ENCODE measurements at places on chromosomes 2 and 18.

DNA sequence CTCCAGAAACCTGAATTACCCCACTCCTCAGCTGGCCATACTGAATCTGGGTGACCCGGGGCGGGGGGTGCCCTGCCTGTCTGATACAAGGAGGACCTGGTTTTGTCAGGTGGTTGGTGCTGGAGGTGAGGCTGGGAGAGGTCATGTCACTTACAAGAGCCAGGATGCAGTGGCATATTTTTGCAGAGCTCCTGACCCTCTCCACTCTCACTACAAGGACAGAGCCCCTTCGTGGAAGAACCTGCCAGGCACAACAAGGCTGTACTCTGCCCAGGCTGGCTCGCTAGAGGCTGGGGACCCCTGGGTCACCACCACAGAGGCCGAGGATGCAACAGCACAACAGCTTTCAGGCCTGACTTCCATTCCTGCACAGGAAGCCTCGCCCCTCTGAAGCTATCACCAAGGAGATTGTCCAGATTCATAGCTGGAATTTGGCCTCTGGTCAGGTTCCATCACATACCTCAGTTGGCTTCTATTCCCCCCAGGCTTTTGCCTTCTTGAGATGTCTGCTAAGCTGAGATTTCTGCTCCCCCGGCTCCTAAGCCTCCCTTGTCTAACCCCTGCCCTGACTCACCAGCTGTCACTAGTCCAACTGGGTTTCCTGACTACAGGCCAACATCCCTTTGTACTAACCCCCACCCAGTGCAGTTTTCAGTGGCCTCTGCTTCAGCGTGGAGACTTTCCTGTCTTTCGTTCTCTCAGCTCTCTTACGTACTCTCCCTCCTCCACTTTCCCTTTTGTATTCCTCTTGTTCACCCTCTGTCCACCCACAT, 132.5 kb upstream of the EPAS1 start:
- DNase-seq = no peak

GRCh38 chr2:75023666-75024455, 65.4 kb downstream of the POLE4 start:
- DNase-seq = no peak

DNA sequence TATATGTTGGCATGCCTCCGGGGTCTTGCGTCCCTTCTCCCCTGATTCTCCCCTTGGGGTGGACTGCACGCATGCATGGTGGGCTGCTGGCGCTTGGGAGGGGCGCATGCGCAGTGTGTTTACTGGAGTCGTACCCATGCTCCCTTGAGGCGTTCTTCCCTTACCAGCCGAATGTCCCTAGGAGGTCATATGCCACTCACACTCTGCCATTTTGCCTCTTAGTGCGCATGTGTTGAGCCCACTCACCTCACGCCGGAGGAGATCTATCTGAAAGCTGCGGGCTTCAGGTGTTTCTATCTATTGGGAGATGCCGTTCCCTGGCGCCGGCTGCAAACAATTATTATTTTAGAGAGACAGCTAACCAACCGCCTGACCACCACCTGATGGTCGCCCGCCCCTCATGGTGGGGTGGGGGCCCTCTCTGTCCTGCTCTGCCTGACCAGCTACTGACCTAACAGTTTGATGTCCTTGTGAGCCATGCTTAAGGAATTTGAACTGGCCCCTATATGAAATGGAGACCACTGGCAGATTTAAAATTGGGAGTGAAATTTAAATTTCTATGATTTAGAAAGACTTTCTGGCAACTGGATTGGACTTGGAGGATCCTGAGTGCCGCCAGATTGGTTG, 179.6 kb downstream of the RNF144A start:
- DNase-seq = no peak

- DNase-seq = no peak
Observed at GRCh38 chr18:62172298-62172697, 14.6 kb downstream of the PIGN start.

- DNase-seq = no peak
Observed at GRCh38 chr2:3959372-3959771, 256.0 kb downstream of the DCDC2C start.

GRCh38 chr2:109614715-109615636, 812 bp downstream of the SOWAHC start:
- no peak for DNase-seq

DNA sequence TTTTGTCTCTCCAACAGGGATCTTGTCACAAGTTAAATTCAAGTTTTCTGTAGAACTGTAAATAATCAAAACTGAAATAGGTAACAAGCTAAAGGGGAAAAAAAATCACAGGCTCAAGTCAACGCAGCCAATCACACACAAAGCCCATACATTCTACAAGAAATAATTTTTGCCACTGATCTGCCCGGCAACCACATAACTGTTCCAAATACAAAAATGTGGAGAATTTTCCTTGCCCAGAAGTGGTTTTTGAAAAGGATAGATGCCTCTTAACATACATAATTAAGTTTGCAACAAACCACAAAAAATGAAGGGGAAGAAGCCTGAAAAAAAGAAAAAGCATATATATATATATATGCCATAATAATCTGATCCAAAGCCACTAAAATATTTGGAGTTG, 60.3 kb downstream of the FARSB start:
- no peak for DNase-seq

- DNase-seq = no peak
Observed at GRCh38 chr2:68755071-68755470, 20.5 kb downstream of the ARHGAP25 start.

DNA sequence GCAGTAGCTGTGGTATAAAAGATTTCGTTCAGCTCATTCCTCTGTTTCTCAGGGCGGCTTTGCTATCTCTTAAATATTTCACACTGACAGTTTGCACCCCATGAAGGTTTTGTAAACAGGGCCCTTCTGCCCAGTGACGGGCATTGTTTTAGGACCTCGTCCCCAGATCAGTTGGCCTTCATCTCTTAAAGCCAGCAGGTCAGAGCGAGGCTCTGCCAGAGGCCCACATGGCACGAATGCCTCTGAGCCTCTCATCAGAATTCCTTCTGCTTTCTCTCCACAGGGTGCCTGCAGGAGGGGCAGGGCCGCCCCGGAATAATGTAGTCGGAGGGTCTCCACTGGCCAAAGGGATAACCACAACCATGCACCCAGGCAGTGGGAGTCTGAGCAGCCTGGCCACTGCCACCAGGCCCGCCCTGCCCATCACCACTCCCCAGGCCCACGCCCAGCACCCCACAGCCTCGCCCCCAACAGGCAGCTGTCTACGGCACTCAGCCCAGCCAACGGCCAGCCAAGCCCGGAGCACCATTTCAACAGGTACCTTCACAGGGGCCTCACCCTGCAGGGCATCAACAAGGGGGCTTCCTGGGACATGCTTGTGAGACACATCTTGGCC, 177.0 kb downstream of the SEPTIN10 start:
- no peak for DNase-seq

DNA sequence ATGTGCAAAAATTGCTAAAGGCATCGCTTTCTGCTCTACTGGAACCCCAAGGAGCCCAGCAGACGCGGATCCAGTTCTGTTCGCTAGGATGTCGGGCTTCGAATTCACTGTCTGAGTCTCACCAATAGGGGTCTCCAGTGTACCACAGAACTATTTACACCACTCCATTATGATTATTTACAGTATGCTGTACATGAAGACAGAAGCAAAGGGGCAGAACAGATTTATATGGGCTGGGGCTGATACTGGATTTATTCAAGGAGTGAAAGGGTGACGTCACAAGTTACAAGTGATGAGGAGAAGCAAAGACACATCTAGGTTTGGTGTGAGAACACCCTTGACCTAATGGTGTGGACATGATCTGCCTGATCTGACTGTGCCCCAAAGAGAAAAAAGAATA, 185.3 kb upstream of the ATP5MC3 start:
- DNase-seq = no peak

DNA sequence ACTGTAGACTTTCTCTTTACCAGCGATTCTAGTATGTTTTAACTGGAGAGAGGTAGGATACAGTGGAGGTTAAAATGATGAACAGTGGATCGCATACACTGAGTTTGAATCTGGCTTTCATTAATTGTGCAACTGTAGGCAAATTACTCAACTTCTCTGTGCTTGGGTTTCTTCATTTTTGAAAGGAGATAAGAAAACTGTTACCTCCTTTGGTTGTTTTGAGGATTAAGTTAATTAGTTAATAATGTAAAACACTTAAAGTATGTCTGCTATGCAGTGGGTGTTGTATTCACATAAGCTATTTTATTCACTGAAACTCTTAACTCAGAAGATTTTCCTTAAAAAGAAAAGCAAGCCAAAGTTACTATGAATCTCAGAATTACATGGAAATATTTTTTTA, 111.8 kb upstream of the CYP20A1 start:
- no peak for DNase-seq

- no peak for DNase-seq
Observed at GRCh38 chr2:169139145-169139544, 69.8 kb downstream of the DHRS9 start.

DNA sequence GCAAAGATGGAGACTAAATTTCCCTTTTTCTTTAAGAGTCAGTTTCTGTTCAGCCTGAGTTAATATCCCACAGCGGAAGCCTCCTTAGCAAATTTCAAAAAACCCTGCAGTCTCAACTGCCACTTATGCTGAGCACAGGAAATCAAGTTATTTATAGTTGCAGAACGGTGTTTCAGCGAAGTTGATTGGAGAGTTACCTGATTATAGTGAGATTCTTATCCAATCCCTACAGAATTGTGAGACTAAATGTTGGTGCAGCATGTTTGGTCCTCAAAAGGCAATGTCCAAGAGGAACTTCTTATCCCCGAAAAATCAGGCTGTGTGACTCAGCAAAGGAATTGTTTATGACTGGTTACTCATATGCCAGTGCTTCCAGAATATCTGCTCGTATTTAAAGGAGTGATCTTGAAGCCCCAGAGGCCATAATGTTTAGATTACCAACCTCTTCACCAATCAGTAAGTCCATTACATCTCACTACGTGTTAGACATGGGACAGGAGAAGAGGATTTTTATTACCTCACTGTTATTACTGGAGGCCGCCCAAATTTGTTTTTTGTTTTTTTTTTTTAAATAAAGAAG, 67.9 kb downstream of the LRRFIP1 start:
- no peak for DNase-seq

DNA sequence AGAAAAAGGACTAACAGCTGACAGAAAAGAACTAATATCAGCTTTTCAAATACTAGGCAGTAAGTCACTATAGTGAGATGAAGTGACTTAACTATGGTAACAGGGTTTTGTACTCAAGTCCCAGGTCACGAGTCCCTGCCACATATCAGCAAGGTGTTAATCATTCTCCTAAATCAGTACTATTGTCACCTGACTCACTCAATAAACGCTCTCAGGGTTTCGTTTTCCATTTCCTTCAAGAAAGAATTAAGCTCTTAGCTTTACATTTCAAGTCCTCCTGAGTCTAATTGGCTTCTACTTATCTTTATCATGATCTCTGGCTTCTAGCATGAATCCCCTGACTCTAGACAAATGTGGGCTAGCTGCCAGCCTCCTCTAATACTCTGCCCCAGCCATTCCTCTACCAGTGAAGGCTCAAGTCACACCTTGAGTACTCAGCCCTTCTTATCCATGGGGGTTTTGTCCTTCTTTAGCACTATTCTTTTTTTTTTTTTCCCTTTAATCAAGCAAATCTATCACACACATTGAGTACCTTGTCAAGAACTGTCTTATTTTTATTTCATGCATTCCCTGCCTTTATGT, 20.0 kb downstream of the BUB1 start:
- no peak for DNase-seq

DNA sequence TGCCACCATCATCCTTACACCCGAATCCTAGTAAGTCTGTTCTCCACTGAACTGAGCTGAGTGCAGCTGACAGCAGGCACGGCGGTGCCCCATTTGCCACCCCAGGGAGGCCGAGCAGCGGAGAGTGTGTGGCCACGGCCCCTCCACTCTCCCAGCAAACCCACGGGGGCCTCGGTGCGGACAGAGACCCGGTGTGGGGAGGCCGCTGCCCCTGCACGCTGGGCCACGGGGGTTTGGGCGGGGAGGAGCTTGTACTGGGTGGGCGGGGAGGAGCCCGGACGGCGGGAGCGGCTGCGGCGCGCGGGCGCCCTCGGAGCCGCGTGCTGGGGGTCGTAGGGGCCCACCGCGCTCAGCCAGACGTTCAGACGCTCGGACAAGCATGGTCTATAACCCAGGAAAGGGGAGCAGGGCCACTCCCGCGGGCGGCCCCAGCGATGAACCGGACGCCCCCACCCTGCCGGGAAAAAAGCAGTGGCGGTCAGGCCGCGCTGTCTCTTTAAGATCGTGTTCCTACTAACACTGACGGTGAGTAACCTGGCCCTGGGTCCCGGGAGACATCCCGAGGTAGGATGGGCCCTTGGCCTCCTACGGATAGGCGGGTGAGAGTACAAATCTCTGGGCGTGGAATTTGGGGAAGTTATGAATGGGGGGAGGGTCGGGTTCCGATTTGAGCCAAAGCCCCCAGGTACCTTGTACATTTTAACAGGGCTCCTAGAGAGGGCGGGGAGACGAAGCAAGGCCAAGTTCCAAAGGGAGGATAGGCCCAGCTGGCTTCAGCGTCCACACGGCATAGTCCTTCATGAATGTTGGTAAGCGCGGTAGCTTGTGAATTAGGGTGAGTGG, at the start of gene ITPRIPL1:
Gene ITPRIPL1 (plus strand): TSS at position 277 of the 843 bp plus-strand sequence. CDS start 523 bp downstream, at position 800.
- peak; percentile 14 for DNase-seq

DNA sequence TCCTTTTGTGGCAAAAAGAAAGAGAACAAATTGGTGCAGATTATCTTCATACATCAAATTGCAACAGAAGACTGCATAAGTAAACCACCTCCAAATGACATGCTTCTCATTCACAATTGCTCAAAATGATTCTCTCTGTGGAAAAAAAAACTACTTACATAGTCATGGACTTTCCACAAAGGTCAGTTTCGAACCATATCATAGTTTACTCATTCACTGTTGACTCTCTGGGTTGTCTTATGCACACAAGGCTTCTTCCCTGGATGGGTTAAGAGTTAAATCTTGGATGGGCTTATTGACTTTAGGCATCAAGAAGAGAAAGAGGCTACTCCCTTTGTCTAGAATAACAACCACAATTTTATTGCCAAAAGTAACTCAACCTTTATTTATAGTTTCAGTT, 91.3 kb upstream of the RAB27B start:
- no peak for DNase-seq
